CD4-positive, alpha-beta T cell treated with Interleukin-6 at 100 ng/mL for 8 hours (primary cell): ENCODE measurements at places on chromosomes 5 and 9.

- no peak for DNase-seq
These were observed 649.4 kb downstream of the CDH9 start for GRCh38 chr5:26388976-26389375.

DNA sequence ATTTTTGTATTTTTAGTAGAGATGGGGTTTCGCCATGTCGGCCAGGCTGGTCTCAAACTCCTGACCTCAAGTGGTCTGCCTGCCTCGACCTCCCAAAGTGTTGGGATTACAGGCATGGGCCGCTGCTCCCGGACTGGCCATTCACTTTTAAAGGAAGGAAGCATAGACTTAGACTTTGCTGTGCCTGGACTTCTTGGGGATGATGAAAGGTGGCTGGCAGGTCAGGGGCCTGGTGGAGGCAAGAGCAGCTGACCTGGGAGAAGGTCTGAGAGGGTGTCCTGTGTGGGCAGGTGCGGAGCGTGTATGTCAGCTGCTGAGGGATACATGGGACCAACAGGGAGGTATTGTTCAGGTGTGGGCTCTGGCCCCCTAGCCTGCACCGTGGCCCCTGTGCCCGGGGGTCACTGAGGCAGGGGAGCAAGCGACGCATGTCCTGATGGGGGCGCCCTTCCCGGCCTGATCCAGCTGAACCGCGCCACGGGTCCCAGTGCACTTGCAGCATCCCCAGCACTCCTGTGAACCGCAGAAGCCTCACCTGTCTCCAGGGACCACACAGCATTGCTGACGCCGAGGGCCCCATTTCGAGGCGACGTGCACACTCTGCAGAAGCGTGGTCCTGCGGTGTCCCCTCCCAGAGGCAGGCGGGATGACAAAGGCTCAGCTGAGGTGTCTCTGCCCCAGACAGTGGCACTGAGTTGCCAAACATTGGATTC, 23.1 kb downstream of the NDUFS6 start:
- DNase-seq = no peak

- no peak for DNase-seq
These were observed 464.2 kb downstream of the EBF1 start for GRCh38 chr5:158635565-158635964.

DNA sequence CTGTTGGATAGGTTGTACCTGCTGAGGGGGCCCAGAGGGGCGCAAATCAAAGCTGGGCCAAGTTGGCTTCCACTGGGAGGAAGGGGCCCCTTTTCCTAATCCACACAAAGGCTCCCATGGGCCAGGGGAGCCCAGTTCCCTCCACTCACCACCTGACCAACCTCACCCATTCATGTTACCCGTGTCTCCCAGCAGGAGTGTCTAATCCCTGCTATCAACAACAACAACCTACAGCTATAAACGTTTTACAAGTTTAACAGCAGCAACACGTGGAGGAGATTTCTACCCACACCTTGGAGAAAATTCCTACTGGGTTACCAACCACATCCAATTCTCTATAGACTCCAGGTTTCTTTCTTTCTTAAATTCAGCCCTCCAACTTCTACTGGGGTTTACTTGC, 216.2 kb downstream of the SLIT3 start:
- DNase-seq = no peak

DNA sequence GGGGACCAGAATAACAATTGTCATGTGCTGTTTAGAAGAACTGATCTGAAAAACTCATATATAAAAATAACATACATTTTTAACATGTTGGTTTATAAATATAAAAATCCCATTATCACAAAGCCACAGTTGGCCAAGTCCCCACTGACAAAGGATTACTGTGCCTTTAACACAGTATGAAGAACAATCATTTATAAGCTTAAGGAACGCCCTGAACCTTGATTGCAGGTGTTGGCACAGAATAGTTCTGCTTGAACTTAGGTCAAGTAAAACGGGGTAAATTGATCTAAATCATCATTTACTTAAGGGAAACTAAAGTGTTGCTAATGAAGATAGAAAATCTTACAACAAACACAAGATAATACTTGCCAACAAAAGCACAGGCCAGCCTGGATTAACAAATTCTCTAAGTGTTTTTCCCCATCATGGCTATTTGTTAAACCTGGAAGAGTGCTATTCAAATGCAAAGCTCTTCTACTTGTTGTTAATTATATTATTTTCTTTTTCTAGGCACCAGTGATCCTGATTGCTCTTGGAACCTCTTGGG, 46.1 kb downstream of the ASTN2 start:
- no peak for DNase-seq

GRCh38 chr5:126339215-126339805, 83.9 kb upstream of the GRAMD2B start:
- DNase-seq = peak; percentile 61

- no peak for DNase-seq
These were observed 104.7 kb downstream of the YIPF5 start for GRCh38 chr5:144065786-144066185.

DNA sequence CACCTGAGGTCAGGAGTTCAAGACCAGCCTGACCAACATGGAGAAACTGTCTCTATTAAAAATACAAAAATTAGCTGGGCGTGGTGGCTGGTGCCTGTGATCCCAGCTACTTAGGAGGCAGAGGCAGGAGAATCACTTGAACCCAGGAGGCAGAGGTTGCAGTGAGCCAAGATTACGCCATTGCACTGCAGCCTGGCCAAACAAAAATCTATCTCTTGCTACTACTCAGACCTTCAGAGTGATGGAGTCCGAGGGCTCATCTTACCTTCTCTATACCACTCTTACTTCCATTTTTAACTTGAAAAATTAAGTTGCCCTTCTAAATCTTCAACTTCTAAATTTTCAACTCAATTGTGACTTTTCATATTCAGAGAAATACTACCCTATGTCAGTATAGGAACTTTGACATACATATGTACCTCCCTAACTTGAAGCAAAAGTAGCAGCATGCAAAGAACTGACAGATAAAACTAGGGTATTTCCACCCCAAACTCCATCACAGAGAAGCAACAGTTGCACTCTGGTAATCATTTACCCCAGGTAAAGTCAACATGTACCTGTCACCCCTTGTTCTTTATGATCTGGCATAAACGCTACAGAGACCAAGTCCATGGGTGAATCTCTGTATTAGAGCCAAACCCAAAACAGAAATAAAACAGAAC, 11.4 kb downstream of the ZFAND5 start:
- no peak for DNase-seq

- DNase-seq = peak; percentile 8
These were observed 12.6 kb upstream of the UGT3A2 start for GRCh38 chr5:36079200-36079781.

DNA sequence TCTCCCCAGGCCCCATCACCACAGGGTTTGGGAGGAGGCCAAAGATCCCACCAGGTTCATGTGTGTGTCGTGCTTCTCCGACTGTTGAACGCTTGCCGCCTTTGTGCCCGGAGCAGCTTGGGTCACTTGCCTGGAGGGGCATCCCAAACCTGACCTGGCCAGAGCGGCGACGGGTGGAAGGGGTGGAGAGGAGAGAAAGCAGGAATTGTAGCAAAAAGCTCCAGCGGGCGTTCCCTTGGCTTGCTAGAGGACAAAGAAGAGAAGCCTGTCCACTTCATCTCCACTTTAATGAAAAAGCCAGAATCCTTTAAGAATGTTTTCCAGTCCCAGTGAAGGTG, 2.9 kb upstream of the TRIM41 start:
- no peak for DNase-seq

GRCh38 chr9:106130374-106130773, 436.0 kb downstream of the TMEM38B start:
- DNase-seq = no peak
